ENCODE measurements at places on chromosomes 7 and 10. TPM values are rescaled to one million over a fixed set of nuclear protein-coding genes. Genes with fewer than 3 reads are reported as not detected.

DNA sequence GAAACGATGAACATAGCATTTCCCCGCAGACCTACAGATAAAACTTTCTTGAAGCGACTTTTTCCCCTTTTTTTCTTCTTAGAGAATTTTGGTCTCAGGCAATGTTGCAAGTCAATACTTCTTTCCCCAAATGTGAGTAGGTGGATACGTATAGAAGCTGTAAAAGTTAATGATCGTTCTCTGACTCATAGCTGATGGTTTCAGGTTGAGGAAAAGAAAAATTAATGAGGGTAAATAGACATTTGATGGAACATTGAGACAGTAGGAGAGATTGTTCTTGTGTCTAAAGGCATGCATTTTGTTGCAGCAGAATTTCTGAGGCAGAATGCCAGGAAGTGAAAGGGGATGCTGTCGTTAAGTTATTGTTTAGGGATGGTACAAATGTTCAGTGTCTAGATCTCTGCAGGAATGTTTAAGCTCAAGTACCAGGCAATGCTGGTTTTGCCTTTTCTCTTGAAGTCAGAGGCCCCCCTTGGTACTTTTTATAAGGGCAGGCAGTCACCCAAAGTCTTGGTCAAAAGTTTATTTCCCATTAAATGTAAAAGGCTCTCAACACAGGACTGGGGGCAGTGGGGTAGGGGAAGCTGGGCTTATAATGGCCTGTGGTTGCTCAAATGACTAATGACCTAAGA is 9.3 kb downstream of the TCF7L2 start:
- no peak for DNase-seq

GRCh38 chr10:121079226-121079625 is 228.1 kb downstream of the WDR11 start:
- DNase-seq, result no peak

CNNM2 gene
- total RNA-seq, result 3.1 TPM

- DNase-seq, result peak; percentile 86
Observed at GRCh38 chr10:131646551-131647525, 254.0 kb upstream of the PPP2R2D start.

DNA sequence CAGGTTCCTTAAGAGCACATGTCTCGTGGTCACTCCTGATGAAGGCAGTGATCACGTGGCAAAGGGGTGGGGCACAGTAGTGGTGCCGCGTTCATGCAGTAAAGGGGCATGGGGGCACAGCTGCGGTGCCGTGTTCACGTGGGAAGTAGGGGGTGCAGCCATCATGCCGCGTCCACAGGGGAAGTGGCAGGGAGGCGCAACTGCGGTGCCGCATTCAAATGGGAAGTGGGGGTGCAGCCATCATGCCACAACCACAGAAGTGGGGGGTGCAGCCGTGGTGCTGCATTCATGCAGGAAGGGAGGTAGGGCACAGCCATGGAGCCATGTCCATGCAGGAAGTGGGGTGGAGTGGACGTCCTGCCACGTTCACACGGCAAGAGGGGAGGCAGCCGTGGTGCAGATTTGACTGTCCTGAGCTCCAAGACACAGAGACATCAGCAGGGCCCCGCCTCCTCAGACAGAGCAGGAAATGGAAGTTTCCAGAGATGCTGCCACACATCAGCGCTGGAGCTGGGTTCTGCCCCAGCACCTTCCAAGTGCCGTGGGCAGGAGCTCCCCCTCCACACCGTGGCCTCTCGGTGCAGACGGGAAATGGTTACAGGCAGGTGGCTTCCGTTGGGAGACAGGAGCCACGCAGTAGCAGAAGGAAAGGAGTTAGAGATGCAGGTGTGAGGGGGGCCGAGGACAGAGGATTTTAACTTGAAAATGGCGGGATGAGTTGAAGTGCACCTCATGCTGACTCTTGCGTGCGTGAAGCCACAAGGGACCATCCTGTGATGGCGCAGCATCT is 95.0 kb upstream of the DDC start:
- DNase-seq, result no peak

DNA sequence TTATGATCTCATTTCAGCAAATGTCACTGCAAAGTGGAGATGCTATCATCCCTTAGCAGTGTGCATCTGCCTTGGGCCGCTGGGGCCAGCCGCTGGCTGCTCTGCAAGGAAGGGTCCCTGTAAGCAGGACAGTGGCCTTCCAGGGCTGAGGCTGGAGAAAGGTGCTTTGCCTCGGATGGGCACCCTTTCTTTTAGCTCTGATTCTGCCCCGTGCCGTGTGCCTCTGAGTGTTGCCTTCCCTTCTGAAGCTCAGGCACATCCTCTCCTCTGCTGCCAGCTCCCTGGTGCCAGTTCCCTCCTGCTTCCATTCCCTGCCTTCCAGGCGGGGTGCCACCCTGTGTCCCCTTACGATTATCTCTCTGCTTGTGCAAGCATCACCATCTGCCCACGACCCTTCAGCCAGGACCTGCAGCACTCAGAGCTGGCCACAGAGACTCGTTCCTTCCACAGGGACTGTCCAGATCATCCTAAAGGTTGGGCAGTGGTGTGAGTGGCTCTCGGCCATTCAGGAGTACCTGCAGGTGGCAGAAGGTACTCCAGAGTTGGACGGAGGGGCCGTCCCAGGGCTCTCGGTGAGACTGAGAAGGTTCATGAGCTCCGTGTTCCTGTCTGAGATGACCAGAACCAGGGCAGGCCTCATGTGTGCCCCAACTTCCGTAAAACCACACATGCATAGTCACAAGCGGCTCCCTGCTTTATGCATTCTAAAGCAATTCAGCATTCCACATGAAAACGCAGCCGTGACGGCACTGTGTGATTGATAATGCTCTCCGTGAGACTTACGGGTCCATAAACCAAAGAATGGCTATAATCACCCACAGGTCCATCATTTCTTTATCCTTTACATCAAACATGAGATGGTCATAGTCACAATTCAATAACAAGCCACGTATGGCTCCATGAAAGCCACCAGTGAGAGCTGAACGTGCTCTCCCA is 371.4 kb downstream of the DNAJB6 start:
- no peak for DNase-seq

GRCh38 chr7:93148144-93148543 is at the start of gene SAMD9L:
SAMD9L (minus strand) TSS chr7:93148385; CDS start chr7:93135971, 12,414 bp downstream.
- no peak for DNase-seq

DNA sequence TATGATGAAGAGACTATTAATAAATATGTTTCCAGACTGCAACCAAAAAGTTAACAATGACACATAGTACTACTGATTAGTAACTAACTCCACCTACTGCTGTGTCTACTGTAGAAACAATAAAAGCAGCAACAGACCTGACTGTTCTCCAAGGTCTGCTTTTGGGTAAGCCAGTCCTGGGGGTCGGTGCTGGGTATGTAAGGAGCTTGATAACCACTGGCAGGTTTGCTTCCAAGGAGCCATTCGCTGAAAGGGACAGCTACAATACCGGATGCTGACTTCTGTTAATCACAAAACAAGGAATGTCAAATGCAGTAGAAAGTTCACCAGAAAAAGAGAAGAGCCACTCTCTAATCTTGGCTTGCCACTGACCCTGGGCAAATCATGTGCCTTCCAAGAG is 17.7 kb downstream of the NCOA4 start:
- no peak for DNase-seq

DNA sequence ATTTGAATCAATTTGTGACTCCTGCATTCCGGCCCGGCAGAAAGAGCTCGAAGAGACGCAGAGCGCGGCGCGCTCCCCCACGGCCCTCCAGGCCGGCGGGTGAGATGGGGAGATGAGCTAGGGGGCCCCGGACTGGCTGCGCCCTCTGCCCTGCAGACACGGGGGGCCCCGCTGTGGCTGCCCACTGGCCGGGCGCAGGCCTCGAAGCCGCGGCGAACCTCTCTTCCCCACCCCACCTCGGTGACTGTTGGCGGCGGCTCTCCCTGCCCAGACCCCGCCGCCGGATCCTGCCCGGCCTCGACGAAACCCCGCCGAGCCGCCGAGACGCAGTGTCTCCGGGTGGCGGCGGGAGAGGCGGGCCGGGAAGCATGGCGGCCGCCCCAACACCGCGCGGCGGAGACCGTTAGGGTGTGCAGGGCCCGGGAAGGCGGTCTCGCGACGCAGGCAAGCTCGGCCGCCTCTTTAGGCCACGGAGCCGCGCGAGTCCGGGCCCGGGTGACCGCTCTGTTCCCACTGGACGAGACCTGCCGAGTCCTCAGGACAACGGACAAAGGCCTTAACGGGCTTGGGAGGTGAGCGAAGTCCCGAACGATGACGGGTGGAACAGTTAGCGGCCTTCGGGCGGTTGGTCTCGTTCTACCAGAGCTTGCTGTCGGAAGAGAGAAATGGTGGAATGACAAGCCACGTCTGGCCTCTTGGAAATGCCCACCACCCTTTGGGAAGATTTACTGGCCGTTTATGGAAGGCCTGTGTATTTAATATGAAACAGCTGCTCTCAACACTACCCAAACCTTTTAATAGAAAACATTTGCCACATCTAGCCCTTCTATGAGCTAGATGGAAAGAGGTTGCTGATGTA is 24.3 kb downstream of the NUP42 start:
- no peak for DNase-seq

DNA sequence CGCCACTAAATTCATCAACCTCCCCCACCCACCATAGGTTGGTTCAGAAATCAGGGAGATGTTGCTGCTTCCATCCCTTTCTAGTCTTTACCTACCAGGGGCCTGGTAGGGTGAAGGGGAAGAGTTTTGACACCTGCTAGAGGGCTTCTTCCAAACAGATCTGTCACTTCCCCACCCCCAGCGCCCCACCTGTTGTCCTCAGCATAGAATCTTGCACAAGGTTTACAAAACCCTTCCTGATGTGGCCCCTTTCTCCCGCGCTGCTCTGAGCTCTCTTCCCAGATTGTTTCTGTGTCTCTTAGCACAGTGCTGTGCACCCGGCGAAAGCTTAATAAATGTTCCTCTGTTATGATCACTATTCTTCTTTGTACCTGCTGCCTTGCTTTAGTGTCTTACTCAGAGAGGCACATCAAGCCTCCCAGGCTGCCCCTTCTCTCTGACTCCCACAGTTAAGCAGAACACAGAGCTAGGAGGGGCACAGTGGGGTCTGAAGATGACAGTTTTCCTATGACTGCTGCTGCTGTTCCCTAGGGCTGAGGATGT is 11.2 kb upstream of the C10orf95 start:
- no peak for DNase-seq

DNA sequence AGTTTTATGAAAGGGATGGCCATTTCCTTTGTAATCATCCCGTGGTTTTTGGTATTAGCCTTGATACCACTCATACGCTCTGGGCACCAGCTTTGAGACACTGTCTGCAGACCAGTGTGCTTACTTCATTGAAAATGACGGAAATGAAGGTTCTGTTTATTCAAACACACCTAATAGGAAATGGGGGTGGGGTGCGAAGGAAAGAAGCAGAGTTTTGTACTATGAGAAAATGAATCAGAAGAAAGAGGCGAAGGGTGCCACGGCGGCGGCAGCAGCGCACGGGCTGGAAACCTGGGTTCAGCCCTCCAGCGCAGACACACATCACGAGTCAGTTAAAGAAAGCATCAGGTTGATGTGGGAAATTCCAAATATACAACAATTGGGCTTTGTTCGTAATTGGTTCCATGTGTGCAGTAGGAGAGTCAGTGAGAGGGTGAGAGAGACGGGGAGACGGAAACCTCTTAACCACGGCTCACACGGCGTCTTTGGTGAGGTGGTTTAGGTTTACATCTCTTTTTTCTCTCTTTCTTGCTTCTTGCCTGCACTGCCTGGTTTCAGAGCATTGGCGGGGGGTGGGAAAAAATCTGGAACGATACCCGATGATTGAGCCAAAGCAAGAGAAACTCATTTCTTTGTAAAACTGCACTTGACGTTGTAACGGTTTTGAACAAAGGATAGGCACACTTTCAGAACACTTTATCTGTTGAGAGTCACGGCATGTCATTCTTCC is 321.2 kb downstream of the FRMD4A start:
- DNase-seq, result no peak

DNA sequence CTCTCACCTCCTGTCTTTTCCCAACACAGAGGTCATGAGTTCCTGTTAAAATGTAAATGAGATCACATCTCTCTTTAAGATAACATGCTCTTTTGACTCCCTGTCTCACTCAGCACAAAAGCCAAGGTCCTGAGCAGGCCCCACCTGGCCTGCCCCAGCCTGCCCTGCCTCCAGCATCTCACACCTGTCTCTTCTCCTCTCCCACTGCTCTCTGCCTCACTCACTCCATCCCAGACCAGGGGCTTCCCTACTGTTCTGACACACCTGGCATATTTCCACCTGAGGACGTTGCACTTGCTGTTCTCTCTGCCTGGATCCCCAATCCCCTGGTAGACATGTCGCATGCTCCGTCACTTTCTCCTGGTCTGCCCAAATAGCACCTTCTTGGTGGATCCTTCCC is 285.0 kb upstream of the ZMIZ1 start:
- peak; percentile 55 for DNase-seq

INHBA gene
- total RNA-seq, result 1.00 TPM

DNA sequence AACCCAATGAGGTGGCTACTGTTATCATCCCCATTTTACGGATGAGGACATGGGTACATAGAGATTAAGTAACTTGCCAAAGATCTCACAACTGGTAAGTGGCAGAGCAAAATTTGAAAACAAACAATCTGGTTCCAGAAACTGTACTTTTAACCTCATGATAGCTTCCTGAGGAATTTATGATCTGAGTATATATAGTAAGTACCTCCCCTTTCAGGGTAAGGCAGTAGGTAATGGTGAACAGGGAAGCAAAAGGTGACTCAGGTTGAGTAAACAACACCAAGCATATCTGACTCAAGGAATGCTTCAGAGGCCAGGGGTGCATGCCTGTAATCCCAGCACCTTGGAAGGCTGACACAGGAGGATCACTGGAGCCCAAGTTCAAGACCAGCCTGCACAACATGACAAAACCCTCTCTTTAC is 21.1 kb downstream of the KLLN start:
- no peak for DNase-seq
